ENCODE measurements at places on chromosomes 6 and 20.

- no peak for DNase-seq
Measured at GRCh38 chr6:134196568-134197193, 121.2 kb downstream of the SGK1 start.

DNA sequence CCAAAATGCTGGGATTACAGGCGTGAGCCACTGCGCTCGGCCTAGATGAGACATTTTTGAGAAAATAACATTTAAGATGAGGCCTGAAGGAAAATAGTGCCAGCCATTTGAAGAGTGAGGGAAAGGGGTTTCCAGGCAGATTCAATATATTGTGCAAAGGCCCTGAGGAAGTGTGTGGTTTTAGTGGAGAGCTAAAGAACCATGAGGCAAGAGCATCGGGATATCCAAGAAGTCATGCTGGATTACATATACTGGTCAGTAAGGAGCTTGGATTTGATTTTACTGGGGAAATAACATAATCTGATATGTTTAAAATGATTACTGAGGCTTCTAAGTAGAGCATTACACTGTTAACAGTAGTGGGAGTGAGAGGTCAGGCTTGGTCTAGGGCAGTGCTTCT, 47.0 kb downstream of the CARMIL1 start:
- no peak for DNase-seq

DNA sequence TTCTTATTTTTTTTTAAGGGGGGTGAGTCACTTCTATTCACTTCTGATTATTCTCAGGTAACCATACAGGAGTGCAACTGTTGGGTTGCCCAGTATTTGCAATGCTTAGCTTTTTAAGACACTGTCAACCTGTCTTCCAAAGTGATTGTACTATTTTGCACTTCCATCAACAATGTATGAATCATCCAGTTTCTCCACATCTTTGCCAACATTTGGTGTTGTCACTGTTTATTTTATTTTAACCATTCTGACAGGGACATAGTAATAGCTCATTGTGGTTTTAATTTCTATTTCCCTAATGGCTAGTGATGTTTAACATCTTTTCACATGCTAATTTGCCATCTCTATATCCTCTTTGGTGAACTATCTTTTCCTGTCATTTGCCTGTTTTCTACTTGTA, 1.4 kb upstream of the SLC13A3 start:
- no peak for DNase-seq

DNA sequence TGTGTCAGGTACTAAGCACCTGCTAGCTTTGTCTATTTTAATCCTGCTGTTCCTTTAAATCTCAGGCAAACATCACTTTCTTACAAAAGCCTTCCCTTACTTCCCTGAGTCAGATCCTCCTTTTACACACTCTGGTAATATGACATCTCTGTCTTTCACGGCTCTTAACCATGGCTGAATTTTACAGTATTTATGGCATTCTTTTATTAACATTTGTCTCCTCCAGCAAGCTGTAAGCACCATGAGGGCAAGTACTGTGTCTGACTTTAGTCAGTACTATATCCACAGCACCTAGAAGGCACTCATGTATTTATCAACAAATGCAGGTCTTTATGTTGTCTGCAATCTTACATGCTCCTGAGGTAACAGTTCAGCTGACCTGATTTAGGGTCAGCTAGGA, 33.7 kb upstream of the HBS1L start:
- DNase-seq = no peak

DNA sequence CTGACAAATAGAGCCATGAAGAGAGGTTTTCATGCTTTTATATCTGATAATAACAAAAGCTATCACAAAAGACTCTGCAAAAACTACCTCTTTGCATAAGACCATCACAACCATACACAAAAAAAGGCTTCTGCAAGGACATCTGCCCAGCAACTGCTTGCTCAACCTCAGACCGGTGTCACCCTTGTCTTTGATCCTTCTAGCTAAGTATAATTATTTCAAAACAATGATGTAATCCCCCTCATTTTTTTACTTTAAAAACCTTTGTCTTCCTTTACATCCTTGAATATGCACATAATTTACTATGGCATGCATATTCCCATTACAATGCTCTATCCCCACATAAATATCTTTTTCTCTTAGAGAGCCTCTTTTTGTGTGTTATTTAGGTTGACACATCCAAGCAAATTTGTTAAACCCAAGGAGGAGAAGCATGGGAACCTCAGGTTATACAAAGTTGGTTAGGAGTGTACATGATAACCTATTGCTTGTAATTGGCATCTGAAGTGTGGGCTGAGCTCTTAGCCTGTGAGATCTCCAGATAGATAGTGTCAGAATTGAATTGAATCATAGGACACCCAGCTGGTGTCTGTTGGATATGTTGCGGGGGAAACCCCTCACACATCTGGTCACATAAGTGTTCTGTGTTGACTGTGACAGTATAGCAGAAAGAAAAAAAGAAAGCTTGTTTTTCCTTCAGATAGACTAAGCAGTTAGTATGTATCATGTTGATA, 20.7 kb upstream of the CGA start:
- no peak for DNase-seq

DNA sequence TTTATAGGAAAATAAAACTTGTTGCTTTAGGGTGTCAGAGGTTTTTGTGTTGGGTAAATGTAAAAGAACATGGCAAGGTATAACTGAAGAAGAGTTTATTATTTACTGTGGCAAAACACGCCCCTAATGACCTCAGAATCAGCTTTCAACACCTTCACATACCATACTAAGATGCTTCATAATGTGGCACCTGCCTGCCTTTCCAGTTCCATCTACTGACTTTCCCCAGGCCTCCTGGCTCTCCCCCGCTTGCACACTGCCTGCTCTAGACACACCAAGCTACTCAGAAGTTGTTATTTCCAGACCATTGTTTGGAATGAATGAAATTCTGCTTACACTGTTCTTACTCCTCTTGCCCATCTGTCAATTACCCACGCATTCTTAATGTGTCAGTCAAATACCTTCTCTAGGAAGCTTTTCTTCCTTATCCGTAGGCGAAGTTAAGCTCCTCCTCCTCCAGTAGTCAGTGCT, 1.8 kb downstream of the TIAM2 start:
- no peak for DNase-seq

- peak; percentile 90 for DNase-seq
Measured at GRCh38 chr6:37576336-37576737, 76.6 kb upstream of the CCDC167 start.

GRCh38 chr6:138580040-138580439, 80.7 kb upstream of the NHSL1 start:
- no peak for DNase-seq

DNA sequence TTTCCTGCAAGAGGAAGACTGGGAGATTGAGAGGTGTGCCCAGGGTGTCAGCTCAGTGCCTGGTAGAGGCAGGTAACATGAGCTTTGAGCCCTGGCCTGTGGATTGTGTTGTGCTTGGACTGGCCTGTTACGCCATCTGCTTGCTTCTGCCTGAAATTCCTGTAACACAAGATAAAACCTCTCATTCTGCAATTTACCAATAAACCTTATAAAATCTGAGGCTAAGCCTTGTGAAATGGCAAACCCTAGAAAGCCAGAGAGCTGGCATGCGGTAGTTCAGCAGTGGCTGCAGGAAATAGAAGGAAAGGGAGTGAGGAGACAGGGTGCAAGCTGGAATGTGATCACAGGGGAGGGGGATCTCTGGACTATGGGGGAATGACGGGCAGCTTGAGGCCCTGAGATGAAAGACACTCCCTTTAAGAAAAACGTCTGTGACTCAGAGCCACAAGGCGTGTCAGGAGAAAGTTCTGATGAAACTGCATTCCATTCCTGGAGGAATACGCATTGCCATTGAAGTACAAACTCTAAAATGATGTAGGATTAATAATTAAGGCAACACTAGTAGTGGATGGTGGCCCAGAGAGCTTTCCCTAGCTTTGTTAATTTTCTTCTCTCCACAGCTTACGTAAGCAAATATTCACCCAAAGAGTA, 26.3 kb upstream of the TFAP2A start:
- peak; percentile 84 for DNase-seq

GRCh38 chr6:52617087-52617486, 40.2 kb upstream of the TRAM2 start:
- no peak for DNase-seq

GRCh38 chr6:154805288-154805911, 72.2 kb downstream of the SCAF8 start:
- peak; percentile 55 for DNase-seq

DNA sequence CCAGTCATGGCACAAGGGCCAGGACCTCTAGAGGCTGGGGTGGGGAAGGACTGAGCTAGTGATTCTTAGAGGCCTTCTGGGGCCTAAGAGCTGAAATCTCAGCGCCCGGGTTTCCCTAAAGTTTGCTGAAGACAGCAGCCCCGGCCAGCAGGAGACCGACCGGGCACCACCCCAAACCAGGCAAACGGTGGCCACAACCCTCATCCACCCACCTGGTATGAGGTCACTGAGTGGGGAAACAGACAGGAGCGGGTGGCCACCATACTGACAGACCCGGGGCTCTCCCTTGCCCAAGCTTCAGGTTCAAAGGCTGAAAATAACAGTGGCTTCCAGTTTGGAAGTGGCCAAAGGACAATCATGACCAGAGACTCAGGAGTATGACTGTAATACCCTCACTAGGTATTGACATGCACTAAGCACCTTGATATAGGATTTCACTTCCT, 35.0 kb upstream of the ID1 start:
- no peak for DNase-seq
